Activated T-cell treated with anti-CD3 and anti-CD28 coated beads, Interleukin-2, amount 50 U/mL, for 24 hours (primary cell): ENCODE measurements at places on chromosomes 6 and 20.

DNA sequence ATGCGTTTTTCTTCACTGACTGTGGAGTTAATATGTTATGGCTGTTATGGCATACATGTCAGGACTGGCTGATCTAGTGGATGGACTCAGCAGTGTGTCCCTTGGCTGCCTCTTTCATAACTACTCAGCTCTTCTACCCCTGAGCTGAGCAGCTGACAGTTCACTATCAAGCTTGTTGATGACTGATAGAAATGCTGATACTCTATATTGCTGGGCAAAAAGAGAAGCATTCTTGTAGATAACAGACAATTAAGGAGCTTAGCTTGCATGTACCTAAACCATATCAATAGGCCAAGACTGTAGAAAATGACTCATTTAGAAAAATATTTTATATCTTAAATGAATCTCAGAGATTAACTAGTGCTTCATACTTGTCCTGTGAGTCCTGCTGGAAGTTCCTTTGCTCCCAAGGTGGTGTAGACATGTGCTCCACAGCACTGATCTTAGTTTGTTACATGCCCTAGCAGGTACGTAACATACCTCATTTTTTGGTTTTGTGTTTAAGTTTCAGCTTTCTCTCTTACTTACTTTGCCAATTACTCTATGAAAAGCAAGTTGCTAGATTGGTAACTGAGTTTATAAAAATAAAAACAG lies 236.9 kb downstream of the GMDS start:
- DNase-seq, result no peak

DNA sequence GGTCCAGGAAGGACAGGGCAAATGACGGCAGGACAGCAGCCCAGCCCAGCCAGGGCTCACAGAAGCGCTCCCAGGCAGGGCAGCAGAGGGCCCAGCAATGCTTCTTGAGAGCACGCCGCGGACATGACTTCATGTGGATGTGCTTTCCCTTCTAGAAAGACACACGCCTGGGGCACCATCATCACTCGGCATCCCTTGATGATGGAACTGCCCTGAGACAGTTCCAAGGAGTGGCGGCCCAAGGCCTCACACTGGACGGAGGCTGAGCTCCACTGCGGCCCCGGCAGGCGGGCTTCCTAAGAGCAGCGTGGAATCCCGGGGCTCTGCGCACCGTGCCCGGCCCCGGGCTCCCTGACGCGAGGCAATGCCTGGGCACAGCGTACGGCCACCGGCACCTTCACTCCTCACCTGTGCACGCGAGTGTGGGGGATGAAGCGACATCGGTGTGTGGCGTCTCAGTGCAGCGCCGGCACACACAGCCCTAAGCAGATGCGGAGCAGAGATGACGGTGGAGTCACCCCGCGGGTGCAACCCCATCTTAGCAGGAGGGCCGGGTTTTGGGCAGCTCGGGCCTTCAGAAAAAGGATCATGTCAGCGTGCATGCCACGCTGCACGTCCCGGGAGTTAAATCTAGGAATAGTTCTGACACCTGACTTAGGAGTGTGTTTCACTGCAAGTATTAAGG lies 86.6 kb downstream of the THBS2 start:
- no peak for DNase-seq

DNA sequence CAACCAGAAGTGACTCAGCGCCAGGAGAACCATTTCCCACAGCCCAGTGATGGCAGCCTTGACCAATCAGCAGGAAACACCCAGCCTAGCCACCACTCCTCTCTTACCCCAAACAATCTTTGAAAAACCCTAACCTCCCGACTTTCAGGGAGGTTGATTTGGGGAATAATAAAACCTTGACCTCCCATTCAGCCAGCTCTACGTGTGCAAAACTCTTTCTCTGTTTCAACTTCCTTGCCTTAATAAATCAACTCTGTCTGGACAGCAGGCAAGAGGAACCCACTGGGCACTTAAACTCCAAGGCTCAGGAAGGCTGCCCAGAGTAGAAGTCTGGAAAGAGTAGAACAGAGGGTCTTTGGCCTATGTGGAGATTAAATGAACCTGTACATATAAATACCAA lies 35.0 kb downstream of the SERPINB1 start:
- no peak for DNase-seq

GRCh38 chr20:59972037-59972801 lies 14.0 kb downstream of the CDH26 start:
- DNase-seq, result no peak

DNA sequence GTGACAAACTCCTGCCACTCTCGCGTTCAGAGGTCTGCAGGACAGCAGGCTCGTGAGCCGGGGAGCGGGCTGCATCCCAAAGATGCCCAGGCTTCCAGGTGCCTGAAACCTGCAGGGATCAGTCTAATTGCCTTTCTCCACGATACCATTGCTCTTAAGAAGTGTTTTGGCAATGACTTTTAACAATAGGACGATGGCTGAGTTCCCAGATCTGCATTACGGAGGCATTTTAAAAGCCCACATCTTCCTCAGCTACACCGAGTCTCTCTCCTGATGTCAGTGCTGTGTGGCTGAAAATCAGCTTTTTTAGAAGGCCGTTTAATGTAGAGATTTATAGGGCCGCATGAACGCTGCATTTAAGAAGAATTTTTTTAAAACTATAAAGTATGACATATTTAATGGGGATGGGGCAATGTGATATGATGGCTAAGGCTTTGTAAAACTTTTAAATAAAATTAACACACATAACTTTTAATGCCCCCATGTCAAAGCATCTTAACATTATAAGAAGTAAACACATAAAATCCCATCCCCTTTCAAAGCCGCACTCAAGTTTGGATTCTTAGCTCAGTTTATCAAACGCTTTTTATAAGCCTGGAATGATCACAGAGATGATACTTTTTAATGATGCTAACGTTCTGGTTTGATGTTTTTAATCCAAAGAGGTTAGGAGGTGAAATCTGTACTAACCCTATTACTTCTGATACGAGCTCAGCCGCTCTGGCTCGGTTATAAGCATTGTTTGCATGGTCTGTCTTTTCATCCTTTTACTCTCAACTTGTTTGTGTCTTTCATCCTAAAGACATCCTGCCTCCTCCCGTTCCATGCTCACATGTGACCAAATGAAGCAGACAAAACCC lies 386.0 kb downstream of the SMOC2 start:
- no peak for DNase-seq

GRCh38 chr6:165968408-165968807 lies 199.2 kb downstream of the TBXT start:
- no peak for DNase-seq

GRCh38 chr6:66032626-66033025 lies 325.6 kb upstream of the EYS start:
- no peak for DNase-seq

DNA sequence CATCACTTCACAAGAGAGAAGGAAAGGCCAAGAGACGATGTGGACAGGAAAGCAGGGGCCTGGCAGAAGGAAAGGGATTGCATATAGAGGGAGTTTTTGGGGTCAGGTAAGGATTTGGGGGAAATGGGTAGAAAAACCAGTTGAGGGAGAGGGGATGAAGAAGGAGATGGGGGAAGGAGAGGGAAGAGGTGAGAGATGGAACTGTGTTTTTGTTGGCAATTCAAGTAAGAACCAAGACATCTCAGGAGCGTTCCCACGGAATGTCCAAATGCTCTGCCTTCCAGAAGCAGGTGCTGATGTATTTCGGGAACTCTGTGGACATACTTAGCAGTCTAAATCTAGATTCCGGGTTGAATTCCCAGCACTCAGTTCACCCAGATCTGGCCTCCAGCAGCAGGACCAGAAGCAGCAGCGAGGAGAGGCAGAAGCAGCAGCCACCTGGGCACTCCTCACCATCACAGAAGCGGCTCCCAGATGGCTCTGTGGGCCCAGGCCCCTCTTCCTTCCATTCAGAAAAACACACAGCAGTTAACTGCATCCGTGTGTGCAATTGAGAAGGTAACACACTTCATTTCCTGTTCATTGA lies 88.8 kb downstream of the DZANK1 start:
- no peak for DNase-seq
